ENCODE measurements at places on chromosomes 6 and 20. TPM values are rescaled to one million over a fixed set of nuclear protein-coding genes. Genes with fewer than 3 reads are reported as not detected.

- DNase-seq: peak; percentile 10
Measured at GRCh38 chr20:878511-879307, 37.4 kb downstream of the ANGPT4 start.

DNA sequence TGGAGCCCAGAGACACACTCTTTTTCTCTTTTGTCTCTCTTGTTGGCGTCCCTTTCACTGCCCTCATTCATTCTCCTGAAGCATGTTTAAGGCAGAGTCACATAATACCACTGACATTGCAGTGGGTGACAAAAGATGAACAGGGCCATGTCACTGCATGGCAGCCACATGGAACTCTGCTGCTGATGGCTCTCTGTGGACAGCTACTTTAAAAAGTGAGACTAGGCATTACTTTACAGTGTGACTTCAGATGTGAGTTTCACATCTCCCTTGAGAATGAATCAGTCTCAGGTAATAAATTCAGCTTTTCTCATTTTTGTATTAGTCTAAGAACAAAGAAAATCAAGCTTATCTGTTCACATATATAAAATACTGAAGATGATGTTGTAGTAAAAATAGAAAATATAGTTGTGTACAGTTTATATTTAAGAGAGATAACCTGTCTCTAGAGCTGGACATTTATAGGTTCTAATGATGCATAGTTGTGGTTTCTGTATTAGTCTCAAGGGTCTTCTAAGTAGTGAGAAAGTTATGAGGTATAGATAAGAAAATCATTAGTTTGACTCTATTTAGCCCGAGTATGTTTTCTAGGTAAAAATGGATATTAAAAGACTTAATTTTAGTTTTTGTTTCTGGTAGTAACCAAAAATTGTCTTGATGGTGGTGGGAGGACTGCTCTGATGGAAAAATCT lies 6.1 kb downstream of the MRS2 start:
- no peak for DNase-seq

GRCh38 chr6:166423781-166424180 lies 41.0 kb upstream of the MPC1 start:
- DNase-seq: peak; percentile 23

DNA sequence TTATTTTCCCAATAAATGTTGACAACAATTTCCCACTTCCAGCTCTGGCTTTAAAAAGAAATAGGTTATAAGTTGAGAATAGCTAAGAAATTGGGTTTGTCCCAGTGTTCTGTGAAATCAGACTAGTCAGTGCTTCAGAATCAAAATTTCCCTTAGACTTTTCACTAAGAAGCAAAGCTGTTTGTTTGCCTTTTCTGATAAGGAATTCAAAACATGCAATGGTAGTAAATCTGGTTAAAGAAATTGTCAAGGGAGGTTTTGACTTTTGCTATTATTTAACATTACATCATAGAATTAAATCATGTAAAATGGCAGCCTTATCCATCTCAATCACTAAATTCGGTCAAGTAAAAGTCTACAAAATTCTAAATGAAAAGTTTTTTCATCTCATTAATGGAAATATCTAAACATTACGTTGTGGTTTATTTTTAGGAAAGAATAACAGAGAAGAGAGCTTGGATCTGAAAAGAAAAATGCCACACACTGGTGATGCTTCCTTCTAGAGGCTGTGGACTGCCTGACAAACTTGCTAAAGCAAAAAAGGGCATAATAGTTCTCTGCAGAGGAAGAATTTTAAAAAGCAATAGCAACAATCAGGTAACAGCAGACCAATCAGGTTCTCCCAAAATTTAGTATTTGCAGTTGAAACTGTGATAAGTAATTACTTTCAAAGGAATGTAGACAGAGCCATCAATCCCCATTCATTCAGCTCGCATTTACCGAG lies 36.4 kb downstream of the PLAGL1 start:
- no peak for DNase-seq

GRCh38 chr6:43799551-43800297 lies 29.7 kb downstream of the VEGFA start:
- no peak for DNase-seq

GRCh38 chr6:116096979-116097816 lies 3.5 kb upstream of the NT5DC1 start:
- DNase-seq: peak; percentile 24

DNA sequence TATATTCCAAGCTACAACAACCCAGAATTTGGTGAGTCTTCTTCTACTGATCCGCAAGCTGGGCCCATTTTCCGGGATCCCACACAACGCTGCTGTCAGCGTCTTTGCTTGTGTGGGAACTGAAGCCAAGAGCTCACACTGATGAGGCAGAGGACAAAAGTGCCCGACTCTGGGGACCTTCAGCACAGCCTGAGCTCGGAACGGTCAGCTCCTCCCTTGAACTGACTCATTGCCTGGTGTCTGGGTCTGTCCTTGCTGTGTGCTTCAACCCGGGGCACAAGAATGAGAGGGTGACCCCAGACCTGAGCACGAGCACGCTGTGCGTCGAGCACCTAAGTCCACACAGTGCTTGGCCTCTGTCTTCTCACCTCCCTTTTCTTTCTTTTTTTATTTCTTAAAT lies 33.5 kb downstream of the DACT2 start:
- no peak for DNase-seq

GRCh38 chr6:93021235-93021915 lies 398.0 kb downstream of the EPHA7 start:
- DNase-seq: peak; percentile 53

DNA sequence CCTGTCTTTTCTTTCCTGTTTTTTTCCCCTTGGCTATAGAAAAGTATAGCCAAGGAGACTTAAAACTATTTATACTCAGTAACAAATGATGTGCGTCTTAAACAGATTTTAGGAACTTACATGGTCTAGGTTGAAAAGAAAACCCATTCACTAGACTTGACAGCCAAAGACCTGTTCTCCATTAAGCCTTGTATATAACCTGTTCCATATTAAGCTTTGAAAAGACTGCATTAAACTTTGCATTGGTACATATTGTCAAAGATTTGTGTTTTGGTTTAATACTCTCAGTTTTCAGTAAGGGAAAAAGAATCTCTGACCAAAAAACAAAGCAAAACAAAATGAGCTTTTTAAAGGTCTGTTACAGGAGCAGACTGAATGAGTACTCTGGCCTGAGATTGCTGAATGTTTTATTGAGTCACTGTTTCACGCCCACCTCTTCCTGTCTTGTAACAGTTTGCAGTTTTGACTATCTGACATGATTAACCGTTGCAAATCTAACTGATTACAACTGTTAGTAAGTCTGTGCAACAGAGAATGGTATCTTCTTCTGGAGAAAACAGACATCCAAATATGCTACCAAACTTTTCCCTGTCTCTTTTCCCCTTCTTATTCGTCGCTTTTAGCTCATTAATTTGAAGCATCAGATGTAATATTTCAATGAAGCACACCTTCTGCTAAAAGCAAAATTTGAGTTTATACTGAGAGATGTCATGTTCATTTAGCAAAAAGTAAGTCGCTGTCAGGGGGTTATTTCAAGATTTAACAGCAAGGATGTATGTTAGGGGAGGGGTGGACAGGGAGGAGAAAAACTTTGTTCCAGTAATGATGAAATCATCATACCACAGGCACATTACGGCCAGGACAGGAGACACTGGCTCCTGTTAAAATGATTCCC lies 59.1 kb upstream of the SUPT3H start:
- DNase-seq: no peak

DNA sequence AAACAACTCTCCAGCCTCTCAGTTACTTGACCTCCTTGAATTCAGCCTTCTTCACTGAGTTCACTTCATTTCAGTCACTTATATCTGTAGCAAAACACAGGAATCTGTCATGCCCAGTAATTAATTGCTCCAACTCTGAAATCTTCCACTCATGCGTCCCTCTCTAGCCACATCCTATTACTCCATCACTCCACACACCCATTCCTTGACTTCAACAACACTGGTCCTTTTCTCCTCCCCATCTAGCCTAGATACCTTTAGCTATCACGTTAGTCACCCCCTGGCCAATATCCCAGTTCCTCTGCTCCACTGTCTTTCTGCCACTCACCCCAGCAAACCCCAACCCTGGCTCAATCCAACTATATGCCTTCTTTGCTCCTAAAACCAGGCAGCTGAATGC lies 7.7 kb downstream of the ZHX3 start:
- DNase-seq: no peak

DNA sequence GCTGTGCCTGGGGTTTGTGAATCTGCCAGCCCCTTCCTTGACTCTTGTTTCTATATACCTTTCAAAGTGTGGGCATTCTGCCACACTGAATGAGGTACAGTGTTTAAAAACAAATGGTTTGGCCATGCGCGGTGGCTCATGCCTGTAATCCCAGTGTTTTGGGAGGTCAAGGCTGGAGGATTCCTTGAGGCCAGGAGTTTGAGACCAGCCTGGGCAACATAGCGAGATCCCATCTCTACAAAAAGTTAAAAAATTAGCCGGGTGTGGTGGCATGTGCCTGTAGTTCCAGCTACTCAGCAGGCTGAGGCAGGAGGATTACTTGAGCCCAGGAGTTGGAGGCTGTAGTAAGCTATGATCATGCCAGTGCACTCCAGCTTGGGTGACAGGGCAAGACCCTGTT lies 5.8 kb downstream of the FAM83D start:
- no peak for DNase-seq

DNA sequence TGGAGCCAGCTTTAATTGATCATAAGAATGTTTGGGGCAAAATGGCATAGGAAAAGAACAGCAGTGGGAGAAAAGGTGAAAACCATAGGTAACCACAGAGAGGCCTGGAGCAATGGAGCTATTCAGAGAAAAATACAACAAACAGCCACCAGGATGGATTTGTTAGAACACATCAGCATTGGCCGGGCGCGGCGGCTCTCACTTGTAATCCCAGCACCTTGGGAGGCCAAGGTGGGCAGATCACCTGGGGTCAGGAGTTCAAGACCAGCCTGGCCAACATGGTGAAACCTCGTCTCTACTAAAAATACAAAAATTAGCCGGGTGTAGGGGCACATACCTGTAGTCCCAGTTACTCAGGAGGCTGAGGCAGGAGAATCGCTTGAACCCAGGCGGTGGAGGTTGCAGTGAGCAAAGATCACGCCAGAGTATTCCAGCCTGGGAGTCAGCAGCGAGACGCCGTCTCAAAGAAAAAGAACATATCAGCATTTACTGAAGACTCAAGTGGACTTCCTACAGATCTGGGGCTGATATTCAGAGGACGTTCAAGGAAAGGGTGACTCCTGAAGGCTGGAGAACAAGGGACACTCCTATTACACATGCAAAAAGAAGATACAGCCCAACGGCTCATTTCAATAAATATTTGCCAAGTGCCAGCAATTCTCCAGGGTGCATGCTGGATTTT lies 20.2 kb downstream of the SNHG17 start:
- DNase-seq: no peak

GRCh38 chr6:16130437-16130891 lies 1.6 kb downstream of the MYLIP start:
- no peak for DNase-seq

GRCh38 chr6:160967833-160968232 lies 23.7 kb upstream of the MAP3K4 start:
- no peak for DNase-seq

DNA sequence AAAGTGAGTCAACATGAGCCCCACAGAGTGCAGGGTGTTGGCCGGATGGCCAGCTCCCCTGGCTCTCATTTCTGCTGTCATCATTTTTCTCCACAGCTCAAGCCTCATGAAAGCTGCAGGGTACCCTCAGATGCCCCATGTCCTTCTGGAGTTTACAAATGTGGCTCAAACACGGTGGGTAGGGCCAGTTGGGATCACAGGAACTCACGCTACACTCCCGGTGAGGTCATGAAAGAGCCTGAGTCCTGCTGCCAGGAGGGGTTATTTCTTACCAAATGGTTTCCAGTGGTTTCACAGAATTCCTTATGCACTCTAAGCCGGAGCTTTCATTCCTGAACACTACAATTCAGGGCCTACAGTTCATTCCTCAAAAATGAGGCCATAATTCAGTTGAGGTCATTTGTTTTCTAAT lies 78.7 kb downstream of the TMEM170B start:
- no peak for DNase-seq

- DNase-seq: no peak
Measured at GRCh38 chr6:68710916-68711315, 75.8 kb downstream of the ADGRB3 start.

DNA sequence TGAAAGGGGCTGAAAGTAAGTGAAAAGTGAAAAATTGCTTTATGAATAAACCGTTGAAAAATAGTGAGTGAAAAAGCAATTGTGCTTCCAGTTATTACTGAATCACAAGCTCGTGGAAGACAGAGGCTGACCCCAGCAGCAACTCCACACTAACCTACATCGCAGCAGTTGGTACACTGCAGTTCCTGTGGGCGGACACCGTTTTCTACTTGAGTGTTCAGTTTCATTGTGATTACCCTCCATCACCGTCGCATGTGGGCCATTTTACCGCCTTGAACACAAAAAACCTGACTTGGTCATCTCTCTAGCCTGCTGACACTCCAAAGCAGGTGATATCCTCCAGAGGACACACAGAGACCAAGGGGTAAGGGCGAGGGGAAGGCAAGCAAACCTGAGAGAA lies 28.4 kb downstream of the PRDM1 start:
- no peak for DNase-seq

GRCh38 chr20:37114012-37114411 lies 18.2 kb upstream of the RBL1 start:
- no peak for DNase-seq

DNA sequence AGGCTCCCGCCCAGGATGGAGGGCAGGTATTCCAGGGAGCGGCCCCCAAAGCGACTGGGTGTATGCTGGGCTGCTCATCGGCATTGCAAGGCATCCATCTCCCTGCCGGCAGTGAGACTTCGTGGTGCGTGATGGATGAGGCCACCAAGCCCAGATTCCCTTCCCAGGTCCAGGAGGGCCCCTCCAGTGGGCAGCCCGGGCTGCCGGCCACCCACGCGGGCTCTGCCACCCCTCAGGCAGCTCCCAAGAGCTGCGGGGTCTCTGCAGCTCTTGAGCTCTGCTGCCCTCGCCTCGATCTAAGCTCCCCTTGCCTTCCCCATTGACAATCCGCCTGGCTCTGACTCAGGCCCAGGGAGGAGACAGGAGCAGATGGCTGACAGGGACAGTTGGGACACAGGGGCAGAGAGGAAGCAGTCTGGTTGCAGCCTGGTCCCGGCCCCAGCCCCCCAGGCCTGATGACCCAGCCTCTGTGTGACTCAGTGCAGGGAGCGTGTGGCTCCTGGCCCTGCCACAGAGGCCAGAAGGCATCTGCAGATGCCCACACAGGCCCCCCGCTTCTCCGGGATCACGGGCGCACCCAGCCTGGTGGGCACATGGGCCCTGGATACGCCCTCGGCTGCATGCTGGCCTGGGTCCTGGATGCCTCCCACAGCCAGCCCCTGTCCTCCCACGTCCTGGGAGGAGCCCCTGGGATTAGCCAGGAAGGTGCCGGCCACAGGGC lies 33.0 kb downstream of the SLCO4A1 start:
- DNase-seq: no peak

GRCh38 chr6:157405986-157406385 lies 25.0 kb downstream of the ZDHHC14 start:
- DNase-seq: no peak

The ZSCAN23 gene
- total RNA-seq: 9.9 TPM

The COL12A1 gene
- total RNA-seq: 254 TPM

The ULBP3 gene
- total RNA-seq: 5.2 TPM

The C6orf58 gene
- 0.17 TPM for total RNA-seq

The LPA gene
- total RNA-seq: 1.2 TPM

The PTK6 gene
- total RNA-seq: not detected

The TNXB gene
- total RNA-seq: 78.4 TPM

The HUS1B gene
- total RNA-seq: 0.39 TPM

Data from spinal cord (tissue), 10 donors.